ENCODE measurements at places on chromosomes 13 and 19.

GRCh38 chr19:6693681-6694080 lies 23.7 kb upstream of the TNFSF14 start:
- DNase-seq, result no peak

DNA sequence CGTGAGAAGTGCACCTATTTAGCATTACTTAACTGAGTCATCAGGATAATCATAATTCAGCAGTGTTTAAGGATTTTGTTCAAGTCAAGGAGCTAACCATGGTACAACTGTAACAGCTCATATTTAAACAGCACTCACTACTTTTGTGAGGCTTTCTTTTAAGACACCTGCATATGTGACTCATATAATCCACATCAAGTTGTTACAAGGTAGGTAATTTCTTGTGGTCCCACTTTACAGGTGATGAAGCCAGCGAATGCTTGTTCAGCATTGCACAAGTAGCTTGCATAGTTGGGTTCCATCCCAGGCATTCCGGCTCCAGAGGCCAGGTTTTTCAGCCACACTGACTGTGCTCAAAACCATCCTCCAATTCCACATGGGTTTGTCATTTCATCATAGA lies 569.2 kb downstream of the MYO16 start:
- DNase-seq, result no peak

GRCh38 chr19:12847159-12848139 lies 9.1 kb downstream of the MAST1 start:
- no peak for DNase-seq

- no peak for DNase-seq
Observed at GRCh38 chr19:1073956-1074517, 7.1 kb downstream of the ARHGAP45 start.

GRCh38 chr13:36981156-36981743 lies 17.9 kb downstream of the ALG5 start:
- DNase-seq, result no peak

GRCh38 chr13:25109341-25109740 lies 13.4 kb downstream of the PABPC3 start:
- DNase-seq, result no peak

DNA sequence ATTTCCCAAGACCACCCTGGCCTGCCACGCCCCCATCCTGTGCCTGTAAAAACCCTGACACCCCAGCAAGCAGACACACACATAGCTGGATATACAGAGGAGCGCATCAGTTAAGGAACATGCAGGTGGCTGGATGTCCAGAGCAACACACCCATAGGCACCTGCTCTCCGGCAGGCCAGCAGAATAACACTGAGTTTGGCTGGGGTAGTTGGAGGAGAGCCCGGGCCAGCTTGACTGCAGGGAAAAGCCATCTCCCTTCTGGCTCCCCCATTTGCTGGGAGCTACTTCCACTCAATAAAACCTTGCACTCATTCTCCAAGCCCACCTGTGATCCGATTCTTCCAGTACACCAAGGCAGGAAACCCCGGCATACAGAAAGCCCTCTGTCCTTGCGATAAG lies 8.9 kb downstream of the RASL11A start:
- no peak for DNase-seq

GRCh38 chr19:49210108-49210900 lies 52.7 kb downstream of the TRPM4 start:
- DNase-seq, result no peak

DNA sequence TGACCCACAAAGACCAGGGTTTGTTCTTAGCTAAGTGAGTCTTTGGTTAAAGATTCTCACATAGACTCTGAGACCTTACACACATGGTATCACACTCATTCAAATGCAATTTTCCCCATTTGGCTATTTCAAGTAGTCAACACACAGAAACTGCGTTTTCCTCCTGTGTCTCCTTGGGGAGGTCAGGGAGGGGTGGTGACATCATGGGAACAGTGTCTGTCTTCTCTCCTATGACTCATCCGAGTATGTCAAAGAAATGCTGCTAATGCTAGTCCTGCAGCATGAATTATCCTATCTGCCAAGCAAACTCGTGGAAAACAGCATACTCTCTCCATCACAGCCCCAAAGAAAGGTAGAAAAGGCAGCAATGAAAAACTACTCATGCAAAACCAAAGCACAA lies 100.2 kb downstream of the ENOX1 start:
- DNase-seq, result no peak

DNA sequence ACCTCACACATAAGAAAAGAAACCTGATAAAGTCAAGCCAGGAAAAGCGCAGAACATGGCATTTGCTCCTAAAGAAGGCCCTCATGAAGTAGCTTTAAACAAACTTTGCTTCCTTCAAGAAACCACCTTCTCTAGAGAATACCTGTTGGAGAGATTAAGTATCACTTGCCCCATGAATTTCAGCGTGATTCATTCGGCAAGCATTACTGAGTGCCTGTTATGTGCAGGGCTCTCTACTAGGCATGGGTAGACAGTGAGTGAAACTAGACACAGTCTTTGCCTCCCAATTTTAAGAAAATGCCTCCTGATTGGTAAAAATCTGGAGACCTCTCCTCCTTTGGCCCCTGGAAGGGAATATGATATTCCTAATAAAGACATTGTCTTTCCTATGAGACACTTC lies 475.8 kb upstream of the NBEA start:
- DNase-seq, result no peak

DNA sequence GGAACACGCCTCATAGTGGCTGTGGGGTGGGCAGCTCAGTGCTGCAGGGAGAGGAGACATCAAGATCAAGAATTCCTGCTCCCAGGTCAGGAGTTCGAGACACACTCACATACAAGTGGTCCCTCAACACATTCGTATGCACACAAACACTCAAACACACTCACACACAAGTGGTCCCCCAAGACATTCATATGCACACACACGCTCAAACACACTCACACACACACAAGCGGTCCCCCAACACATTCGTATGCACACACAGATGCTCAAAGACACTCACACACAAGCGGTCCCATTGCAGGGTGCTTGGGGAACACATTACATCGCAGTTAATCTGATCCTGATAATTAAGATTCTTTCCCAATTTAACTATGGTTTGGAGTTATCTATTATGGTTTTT lies 28.2 kb downstream of the FCGBP start:
- DNase-seq, result no peak

- no peak for DNase-seq
Observed at GRCh38 chr19:35194012-35194984, 34.2 kb downstream of the FAM187B start.

DNA sequence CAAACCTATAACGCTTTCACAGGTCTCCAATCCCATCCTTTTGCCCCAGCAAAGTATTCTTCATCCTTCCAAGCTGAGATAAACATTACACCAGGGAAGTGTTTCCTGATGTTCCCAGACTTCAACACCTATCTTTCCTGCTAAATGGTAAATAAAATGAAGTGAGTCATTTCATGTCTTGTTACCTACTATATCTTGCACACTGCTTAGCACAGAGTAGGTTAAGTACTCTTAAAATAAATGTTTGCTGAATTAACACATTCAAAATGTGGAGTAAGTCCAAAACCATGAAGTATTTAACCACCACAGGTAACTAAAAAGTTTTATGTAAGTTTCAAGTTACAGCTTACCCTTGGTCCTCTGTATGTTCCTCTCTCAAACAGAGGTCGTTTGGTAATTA lies 3.4 kb downstream of the RBM26 start:
- DNase-seq, result no peak

GRCh38 chr13:109517517-109517916 lies 268.9 kb downstream of the IRS2 start:
- no peak for DNase-seq

GRCh38 chr19:44164327-44164672 lies 600 bp upstream of the ZNF226 start:
- DNase-seq, result no peak

DNA sequence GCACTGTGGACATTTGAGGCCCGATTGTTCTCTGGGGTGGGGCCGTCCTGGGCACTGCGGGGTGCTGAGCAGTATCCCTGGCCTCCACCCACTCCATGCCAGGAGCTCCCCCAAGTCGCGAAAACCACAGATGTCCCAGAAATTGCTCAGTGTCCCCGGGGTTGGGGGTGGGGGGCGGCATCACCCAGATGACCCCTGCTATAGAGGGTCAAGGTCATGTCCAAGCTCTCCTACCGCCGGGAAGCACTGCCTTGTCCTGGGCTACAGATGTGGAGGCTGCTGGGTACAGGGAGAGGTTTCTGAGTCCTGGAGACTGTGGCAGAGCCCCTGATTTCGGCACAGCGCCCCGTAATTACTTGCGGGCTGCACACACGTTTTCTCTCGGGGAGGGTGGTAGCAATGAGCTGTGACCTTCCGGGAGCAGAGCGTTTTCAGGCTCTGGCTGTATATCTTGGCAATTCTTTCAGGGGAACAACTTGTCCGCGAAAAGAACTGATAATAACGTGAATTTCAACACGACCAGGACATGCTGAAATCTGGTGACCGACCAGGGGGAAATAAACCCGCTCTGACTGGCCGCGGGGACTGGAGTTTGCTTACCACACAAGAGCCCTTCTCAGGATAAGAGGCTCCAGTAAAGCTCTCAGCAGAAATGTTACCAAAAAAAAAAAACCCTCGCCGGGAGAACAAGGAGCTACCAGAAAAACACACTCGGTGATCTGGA lies 68.1 kb downstream of the GNG7 start:
- no peak for DNase-seq

DNA sequence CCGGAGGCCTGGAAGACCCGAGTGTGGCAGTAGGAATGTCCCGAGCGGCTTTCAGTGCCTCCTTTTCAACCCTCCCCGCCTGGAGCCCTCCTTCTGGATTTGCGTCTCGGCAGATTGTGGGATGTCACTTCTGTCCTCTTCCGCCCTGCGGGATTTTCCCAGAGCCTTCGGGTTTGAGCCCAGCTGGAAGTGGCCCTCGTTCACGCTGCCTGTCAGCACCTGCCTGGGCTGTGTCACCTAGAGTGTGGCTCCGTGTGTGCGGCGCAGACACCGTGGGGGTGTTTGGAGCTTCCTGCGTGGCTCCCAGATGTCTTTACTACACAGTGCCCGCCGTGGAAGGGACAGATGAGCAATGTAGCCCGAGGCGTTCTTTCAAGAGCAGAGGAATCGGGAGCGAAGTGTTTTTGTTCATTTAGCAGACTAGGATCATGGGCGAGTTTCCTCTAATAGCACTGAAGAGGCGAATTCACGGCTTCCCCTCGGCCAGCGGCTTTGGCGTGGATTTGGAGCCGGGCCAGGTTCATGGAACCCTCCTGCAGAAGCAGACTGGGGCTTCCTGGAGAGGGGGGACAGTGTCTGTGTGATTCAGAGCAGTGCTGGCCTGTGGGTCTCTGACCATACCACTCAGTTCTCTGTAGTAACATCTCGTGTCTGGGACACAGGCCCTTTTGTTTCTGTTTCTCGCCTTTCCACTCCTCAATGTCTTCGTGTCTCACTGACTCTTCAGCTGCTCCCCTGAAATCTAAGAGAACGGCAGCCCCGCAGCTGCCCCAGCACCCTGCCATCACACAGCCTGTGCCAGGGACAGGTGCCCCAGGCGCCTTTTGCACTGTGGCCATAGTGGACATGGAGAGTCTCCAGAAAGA lies 68.0 kb downstream of the KDM4B start:
- DNase-seq, result no peak

DNA sequence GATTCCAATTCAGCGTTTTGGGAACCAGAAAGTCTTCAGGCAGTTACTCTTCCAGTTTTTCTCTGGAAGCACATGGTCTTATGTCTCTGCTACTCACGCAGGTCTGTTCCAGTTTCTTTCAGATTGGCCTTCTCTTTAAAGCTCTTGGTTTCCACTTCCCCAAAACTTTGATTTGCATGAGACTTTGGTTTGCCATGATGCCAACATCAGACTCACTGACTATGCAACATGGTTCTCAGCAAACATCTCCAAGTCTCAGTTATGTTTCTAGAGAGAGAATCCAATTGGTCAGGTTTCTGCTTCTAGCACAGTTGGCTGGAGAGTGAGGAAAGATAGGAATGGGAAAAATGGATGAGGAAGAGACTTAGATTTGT lies 3.1 kb downstream of the AKAP11 start:
- peak; percentile 85 for DNase-seq

DNA sequence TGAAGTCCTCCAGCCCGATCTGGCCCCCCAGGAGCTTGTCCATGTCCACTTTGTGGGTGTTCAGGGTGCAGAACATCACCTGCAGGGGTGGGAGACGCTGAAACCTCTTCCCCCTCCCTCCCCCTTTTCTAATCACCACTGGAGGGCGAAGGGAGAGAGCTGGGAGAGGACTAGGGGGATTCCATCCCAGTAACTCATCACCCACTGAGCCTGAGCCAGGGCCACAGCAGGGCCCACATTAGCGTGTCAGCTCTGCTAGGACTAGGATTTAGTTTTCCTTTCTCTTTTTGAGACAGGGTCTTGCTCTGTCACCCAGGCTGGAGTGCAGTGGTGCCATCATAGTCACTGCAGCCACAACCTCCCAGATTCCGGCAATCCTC lies 5.5 kb upstream of the PTGER1 start:
- no peak for DNase-seq

DNA sequence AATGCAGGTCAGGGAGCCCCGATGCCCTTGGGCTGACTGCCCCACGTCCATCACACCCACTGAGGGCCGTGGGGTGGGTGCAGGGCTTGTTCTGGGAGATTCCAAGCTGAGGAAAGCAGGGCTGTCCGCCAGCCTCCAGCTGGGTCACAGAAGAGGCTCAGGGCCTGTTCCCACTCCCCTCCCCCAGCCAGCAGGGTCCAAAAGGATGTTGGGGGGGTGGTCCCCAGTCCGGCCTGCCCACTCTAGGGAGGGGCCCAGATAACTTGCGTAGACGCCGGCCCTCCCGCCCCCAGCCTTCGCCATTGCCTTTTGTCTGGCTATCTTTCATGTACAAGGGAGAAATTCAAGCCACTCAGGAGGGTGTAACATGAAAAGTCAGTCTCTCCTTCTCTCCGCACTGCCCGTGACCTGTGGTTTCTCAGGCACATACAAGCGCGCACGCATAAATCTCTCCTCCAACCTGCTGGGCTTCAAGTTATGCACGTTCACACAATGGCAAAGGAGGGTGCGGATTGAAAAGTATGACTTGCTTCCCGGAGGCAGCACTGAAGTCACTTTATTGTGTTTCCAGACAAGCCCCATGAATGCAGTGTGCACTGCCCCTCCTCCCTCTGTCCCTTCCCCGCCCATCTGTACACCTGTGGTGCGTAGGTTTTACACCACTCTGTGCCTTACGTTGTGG lies 20.2 kb downstream of the CARM1 start:
- DNase-seq, result no peak

- DNase-seq, result no peak
Observed at GRCh38 chr13:35874704-35875103, 256.5 kb downstream of the DCLK1 start.

DNA sequence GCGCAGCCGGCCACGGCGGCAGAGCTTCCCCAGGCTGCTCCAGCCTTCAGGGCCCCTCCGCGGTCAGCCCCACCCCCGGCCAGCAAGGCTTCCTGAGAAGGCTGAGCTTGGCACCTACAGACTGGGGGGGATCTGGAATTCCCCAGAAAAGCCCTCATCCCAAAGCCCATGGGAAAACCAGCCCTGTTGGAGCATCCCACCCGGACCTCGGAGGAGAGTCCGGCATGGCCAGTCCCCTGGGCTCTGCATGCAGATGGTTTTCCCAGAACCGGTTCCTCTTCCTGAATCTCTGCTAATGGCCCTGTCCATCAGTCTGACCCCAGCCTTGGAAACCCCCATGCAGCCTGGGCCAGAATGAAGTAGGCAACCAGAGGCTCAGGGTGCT lies 10.3 kb downstream of the RASA3 start:
- no peak for DNase-seq

- no peak for DNase-seq
Observed at GRCh38 chr19:33394006-33394722, 20.7 kb downstream of the CEBPG start.

All from GM12864 (cell line).